ENCODE measurements at places on chromosomes 5 and 9.

DNA sequence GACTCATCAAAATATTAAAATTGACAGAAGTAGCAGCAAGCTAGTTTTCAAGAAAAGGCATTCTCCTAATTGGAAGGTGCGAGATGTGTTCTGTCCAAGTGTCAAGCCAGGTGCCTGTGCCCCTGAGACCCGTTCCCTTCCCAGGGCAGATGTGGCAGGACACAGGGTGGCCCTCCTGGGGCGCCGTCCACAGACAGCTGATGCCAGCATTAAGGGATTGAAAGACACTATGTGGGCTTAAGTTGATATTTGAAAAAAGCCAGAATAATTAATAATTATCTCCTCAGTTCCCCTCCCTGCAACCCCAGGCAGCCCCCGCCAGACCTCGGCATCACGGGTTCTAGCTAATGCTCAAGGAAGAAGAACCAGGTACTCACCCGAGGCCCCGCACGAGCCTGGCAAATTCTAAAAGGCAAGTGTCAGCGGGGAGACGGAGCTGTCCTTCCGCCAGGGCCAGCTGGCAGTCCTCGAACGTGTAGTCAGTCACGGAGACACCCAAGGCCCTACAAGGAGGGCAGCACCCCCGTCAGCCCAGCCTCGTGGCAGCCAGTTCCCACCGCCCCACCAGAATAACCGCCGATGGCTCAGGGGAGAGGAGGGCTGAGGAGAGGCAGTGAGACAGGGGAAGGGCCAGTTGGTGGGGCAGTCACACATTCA lies 29.1 kb upstream of the SLC6A3 start:
- DNase-seq, result no peak

- no peak for DNase-seq
These were observed 34.3 kb downstream of the CENPP start for GRCh38 chr9:92360083-92360482.

GRCh38 chr9:111034170-111034897 lies 3.9 kb downstream of the LPAR1 start:
- no peak for DNase-seq

- DNase-seq, result no peak
These were observed 28.8 kb downstream of the LHX2 start for GRCh38 chr9:124040186-124040931.

- no peak for DNase-seq
These were observed 53.2 kb downstream of the GNA14 start for GRCh38 chr9:77594963-77595362.

GRCh38 chr9:88197016-88197415 lies 58.7 kb upstream of the SPATA31C2 start:
- no peak for DNase-seq

DNA sequence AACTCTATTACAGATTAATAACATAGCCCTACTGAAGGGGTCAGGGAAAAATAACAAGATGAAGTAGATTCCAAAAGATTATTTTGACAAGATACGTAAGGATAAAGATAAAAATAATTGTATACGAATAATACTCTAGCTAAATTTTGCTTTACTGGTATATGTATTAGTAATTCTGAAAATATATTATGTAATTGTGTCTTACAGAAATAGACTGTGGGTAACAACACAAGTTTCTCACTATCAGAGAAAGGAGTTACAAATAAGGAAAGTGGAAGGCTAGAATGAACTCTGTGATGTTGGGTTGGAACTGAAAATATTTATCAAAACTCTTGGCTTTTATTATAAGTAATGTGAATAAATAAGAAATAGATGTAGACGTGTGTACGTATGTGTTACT lies 26.6 kb upstream of the TUSC1 start:
- no peak for DNase-seq

GRCh38 chr9:89941875-89942274 lies 337.1 kb downstream of the GADD45G start:
- DNase-seq, result no peak

DNA sequence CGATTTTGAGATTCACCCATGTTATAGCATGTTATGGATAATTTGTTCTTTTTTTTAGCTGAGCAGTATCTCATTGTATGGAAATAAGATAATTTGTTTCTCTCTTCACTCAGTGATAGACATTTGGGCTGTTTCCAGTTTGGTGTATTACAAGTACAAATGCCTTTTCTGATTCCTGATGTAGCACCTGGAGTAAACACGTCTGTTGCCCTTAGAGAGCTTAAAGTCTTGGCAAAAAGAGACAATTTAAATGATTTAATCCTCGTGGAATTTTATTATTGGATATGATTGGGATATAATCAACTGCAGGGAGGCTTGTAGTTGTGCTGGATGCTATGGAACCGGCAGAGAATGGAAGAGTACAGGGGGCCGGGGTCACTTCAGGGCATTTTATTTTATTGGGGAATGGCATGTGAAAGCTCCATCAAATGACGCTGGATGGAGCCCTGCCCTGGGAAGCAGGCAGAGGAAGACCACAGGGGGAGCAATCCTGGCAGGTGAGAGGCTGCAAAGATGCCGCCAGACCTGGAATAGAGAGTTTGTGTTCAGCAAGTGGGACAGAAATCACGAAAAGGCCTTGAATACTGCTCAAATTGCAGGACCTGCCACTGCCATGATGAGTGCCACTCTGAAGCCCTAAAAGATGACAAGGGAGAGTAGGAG lies 31.0 kb upstream of the TGFBI start:
- no peak for DNase-seq

DNA sequence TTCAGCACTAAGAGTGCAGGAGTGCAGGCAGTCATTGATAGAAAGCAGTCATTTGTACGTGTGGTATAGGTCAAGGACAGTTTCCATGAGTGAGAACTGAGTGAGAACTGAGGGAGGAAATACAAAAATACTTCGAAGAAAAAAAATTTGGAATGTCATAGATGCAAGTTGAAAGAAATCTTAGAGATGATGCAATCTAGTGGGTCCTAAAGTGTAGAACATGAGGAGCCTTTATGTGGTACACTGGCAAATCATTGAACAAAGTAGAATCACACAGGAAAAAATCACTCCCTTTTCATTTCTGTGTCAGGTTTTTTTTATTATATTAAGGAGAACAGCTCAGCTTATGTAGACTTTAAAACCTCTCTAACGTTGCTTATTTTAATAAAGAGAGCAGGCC lies 26.4 kb upstream of the SLC1A1 start:
- no peak for DNase-seq
